Right cardiac atrium (tissue), 5 donors: ENCODE measurements at places on chromosomes 11 and 22. TPM values are rescaled to one million over a fixed set of nuclear protein-coding genes. Genes with fewer than 3 reads are reported as not detected.

DNA sequence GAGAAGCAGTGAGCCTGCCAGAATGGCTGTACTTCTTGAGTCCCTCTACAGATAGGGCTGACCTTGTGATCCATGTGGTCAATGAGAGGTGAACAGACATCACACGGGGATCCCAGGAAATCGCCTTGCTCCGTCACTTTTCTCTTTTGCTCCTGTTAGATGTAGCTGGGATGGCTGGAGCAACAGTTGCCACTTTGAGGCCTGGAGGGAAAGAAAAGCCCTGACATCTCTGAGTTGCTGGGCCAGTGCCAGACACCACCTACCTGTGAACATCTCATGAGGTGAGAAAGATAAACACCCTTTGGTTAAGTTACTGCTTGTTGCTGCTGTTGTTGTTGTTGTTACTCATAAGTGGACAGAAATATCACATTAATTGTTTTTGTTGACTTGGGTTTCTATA is 840.3 kb downstream of the TBC1D22A start:
- DNase-seq, result no peak

DNA sequence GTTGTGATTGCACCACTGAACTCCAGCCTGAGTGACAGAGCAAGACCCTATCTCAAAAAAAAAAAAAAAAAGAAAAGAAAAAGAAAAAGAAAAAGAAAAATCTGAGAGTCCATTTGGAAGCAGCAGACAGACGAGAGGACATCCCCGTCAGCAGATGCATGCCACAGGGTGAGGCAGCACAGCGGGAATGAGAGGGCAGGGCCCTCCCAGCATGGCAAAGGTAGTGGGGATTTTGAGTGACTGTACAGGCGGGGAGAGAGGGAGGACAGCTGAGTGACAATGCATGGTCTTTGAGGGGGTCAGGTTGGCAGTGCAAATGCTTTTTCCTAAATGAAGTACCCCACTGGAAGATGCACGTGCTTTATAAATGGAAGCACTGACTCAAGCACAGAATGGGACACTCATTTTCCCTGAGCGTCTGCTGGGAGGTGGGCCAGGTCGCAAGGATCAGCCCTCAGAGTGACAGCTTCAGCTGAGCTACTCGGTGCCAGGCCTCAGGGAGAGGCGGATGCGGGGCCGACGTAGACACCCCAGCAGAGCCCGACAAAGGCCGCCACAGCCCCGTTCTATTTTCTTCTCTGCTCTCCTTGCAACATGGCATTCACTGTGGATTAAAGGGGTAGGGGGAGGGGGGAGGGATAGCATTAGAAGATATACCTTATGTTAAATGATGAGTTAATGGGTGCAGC is 113.5 kb downstream of the SHANK2 start:
- no peak for DNase-seq

- DNase-seq, result no peak
Observed at GRCh38 chr11:7520981-7521487, 7.2 kb downstream of the PPFIBP2 start.

DNA sequence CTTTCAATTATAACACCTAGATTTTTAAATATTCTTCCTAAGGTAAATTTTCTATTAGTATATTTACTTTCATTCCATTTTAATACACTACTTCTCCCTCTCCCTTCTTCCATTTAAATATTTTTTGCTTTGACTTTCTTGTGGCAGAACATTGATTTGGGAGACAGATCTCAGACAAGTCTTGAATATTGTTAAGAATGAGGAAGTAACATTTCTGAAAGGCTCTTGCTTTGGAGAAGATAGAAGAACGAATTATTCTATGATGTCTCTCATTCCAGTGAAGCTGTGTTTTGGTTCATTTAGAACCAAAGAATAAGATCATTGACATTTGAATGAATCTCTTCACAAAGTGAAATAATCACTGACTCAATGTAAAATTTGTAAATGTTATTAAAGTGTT is 2.4 kb downstream of the IPO7 start:
- DNase-seq, result no peak

GRCh38 chr11:120465921-120466534 is 45.5 kb upstream of the GRIK4 start:
- DNase-seq, result no peak

DNA sequence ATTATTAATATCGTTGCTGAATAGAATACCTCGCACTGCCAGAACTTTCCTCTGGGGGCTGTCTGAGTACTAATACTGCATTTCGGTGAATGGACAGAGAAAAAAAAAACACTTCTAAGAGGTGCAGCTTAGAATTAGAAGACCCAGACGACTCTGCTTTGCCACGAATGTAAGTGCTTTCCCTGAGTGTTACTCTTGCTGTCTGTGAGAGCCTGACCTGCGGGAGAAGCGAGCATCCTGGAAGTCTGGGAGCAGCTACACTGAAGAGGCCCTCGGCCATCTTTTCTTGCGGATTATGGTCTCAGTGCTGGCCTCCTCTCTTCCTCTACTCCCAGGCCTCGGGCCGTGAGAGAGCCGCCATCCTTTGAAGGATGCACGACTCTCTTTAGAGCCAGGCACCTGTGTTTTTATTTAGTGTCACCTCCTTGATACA is 94.9 kb downstream of the SCN3B start:
- DNase-seq, result no peak

- no peak for DNase-seq
Observed at GRCh38 chr11:17531636-17532113, 12.5 kb downstream of the USH1C start.

- DNase-seq, result no peak
Observed at GRCh38 chr22:29780748-29781676, 13.8 kb downstream of the UQCR10 start.

DNA sequence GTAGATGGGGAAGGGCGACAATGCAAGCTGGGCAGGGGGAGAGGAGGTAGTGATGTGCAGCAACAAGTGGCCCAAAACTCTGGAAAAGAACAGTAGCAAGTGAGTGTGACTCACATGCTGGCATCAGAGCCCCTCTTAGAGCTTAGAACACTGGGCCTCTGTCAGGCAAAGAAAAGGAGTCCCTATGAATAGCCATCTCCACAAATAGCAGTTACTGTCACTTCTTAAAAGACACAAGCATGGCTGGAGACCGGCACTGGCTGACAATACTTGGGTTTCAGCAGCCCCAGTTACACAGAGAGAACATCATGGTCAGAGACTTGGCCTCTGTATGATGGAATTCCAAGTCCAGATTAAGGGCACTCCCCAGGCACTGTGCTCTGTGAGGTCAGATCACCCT is 58.2 kb downstream of the PRCP start:
- no peak for DNase-seq

- no peak for DNase-seq
Observed at GRCh38 chr11:17595526-17596309, 48.7 kb downstream of the OTOG start.

DNA sequence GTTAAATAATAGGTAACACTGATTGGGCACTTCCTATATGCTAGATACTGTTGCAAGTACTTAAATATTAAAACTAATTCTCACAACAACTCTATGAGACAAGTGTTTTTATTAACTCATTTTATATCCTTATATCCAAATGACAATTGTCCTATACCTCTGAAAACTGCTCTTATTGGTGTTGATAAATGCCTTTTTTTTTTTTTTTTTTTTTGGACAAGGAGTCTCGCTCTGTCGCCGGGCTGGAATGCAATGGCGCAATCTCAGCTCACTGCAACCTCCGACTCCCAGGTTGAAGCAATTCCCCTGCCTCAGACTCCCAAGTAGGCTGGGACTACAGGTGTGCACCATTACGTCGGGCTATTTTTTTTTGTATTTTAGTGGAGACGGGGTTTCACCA is 41.6 kb downstream of the MRTFA start:
- no peak for DNase-seq

DNA sequence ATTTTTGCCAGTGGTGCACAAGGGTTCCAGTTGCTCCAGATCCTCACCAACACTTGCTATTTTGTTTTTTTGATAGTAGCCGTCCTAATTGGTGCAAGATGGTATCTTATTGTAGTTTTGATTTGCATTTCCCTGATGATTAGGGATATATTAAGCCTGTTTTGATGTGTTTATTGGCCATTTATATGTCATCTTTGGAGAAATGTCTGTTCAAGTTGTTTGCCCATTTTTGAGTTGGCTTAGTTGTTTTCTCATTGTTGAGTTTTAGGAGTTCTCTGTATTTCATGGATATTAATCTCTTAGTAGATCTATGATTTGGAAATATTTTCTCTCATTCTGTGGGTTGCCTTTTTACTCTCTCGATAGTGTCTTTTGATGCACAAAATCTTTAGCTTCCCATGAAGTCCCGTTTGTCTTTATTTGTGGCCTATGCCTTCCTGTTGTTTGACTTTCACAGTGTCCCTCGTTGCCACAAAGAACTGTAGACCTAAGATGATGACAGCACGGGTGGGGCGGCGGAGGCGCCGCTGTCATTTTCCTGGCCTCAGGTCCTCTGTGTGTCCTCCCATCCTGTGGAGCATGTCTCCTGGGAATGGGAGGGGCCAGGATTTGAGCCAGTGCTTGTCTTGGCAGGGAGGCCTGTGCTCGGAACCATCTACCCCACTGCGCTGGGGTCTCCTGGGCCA is 33.5 kb downstream of the LRP5 start:
- peak; percentile 86 for DNase-seq

GRCh38 chr22:44436736-44437135 is 61.3 kb downstream of the RTL6 start:
- no peak for DNase-seq

DNA sequence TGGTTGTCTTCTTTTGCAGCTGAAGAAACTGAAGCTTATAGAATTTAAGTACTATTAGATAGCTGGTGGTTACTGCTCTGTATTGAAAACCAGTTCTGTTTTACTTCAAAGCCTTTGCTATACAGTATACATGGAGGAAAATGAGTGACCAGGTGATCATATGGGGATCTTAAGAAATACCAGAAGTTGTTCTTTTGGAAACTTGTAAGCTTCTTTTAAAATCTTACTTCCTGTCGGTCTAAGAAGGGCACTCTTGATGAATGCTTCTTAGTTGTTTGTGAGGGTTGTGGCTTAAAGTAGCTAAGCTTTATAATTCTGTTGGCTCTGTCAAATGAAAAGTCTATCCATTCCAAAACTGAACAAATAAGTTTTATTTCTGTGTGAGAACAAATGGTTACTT is 55.2 kb downstream of the PDE3B start:
- DNase-seq, result no peak

- no peak for DNase-seq
Observed at GRCh38 chr11:94241896-94242295, 62.5 kb upstream of the IZUMO1R start.

DNA sequence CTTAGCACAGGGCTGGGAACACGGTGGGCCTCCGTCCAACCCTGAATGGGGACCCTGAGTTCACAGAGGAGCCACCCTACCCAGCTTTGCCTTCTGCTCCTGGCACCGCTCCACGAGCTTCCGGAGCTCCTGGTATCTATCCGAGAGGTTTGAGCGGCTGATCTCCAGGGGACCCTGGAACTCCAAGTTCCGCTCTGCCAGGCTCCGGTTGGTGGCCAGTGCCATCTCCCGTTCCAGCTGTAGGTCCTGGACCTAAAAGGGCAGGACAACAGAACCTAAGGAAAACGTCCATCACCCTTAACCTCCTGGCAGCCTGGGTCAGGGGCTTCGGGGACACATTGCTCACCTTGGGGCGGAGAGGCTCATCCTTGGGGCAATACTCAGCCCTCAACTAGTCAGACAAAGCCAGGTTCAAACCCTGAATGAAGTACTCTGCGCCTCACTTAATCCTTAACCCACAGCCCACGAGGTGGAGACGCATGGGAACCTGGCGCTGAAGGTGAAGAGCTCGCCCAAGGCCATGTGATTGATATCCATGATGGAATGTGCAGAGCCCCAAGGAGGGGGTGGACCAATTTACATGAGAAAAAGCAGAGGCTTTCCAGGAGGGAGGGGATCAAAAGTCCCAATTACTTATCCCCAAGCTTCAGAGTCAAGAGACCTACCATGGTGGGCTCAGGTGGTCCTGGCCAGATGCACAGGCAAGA is 27.1 kb downstream of the VPS37C start:
- no peak for DNase-seq

GRCh38 chr11:35632301-35632700 is 14.0 kb downstream of the FJX1 start:
- DNase-seq, result no peak

DNA sequence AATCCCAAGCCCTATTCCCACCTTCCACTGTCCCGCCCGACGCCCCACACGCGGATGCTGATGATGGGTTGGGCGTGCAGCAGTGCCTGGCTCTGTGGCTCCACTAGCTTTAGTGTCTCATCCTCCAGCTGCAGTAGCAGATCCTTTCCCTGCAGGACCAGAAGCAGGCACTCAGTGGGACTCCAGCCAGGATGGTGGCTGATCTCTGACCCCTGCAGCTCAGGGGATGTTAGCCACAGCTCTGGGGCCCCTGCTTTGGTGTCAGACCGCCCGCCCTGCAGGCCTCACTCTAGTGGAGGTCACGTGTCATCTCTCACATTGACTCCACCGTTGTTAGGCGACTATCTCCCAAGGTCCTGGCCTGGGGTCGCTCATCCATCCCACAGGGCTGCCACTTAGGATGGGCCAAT is 11.8 kb downstream of the SMPD1 start:
- DNase-seq, result no peak

DNA sequence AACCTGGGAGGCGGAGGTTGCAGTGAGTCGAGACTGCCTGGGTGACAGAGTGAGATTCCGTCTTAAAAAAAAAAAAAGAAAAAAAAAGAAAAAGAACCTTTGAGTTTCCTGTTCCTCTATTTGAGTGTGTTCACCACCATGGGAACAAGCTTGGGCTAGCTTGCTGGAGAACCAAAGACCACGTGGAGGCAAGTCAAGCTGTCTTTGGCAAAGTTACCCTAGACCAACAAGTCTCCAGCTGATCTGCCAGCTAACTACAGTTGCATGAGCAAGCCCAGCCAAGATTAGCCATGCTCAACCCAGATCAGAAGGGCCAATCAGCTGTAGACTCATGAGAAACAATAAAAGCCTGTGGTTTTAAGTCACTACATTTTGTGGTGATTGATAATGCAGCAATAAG is 29.7 kb downstream of the SLN start:
- no peak for DNase-seq

DNA sequence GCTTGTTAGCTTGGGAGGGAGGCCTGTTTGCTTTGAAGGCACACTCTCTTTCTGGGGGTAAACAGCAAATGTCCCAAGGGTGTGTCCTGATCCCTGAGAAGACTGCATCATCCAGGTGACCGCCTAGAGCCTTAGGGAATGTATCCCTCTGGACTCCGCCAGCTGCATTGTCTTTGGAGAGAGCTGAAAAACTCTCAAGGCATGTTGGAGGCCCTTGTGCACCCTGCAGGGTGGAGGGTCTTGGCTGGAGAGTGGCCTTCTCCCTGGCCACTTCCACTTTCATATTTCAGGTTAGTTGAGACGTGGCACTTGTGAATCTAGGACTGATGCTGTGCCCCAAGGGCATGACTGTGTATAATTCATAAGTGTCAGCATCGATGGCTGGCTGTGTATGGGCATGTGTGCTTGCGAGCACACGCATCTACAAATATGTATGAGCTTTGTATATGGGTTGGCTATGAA is 70.6 kb downstream of the ZBTB16 start:
- no peak for DNase-seq

- no peak for DNase-seq
Observed at GRCh38 chr11:102197670-102198139, 87.5 kb downstream of the YAP1 start.

Gene ZFP91
- total RNA-seq, result 55.4 TPM

Gene GNB1L
- 4.0 TPM for total RNA-seq

Gene FAT3
- total RNA-seq, result 3.0 TPM

Gene APOBEC3H
- not detected for total RNA-seq

Gene TSSK2
- total RNA-seq, result not detected

Gene YPEL1
- total RNA-seq, result 12.5 TPM

Gene SAA4
- not detected for total RNA-seq

Gene OR8G1
- total RNA-seq, result not detected

Gene DRD4
- 0.26 TPM for total RNA-seq
